ENCODE measurements at places on chromosomes 13 and 19. TPM values are rescaled to one million over a fixed set of nuclear protein-coding genes. Genes with fewer than 3 reads are reported as not detected.

Gene PEG3
- total RNA-seq: 394 TPM

Gene KASH5
- total RNA-seq: not detected

Gene TTYH1
- total RNA-seq: 10.6 TPM

Gene IGFL2
- total RNA-seq: not detected

GRCh38 chr19:9939301-9939913 is 3.1 kb upstream of the OLFM2 start:
- H3K36me3 ChIP-seq: no peaks in the 10 kb centered on the region
- H3K27ac ChIP-seq: no peak overlapping the region
- no peak overlapping the region for H3K4me3 ChIP-seq
- DNase-seq: no peak
- H3K27me3 ChIP-seq: peaks cover 14% of the 10 kb centered on the region

DNA sequence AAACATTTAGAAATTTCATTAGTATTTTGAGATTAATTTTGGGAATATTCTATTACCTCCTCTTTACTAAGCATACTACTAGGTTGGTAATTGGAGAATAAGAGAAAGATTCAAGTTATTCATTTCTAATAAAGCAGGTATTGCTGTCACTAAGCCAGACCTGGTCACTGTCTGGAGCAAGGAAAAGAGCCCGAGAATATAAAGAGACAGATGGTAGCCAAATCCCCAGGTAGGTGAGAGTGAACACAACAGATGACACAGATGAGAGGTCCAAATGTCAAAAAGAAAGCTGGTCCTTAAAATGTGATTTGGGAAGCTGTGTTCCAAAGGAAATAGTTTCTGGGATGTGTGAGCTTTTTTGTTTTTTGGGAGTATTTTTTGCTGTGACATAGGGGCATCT is 128.6 kb downstream of the ZNF100 start:
- no peak overlapping the region for H3K27ac ChIP-seq
- no peak overlapping the region for H3K4me3 ChIP-seq
- no peak for DNase-seq
- H3K4me1 ChIP-seq: no peaks in the 10 kb centered on the region
- H3K27me3 ChIP-seq: no peaks in the 10 kb centered on the region

DNA sequence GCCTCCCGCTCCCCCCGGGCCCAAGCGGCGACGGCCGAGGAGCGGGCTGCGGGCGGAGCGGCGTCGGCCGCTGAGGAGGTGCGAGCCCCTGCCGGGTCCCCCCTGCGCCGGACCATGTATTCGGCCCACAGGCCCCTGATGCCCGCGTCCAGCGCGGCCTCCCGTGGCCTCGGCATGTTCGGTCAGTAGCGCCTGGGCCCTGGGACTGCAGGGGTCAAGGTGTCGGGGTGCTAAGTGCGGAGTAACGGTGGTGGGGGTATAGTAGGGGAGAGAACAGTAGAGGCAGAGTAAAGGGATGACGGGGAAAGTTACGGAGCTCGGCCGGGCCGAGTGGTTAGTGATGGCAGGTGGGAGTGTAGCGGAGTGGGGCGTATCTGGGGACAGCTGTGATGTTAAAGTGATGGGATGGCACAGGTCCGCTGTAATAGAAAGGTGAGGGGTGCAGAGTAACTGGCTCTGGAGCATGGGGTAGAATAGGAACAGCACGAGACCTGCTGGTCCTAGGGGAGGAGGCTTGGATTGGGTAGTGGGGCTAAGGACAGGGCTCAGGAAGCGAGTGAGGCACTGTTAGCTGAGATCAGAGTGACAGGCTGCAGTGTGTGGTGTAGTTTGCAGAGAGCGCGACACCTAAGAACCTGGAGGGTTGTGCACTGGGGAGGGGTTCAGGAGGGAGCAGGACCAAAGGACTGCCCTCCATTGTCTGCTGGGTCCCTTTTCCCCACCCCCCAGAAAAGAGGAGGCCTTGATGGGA is 15.7 kb downstream of the CIC start:
- peaks cover 16% of the 10 kb centered on the region for H3K36me3 ChIP-seq
- H3K27ac ChIP-seq: peak overlapping the region; percentile 42
- peak overlapping the region; percentile 85 for H3K4me3 ChIP-seq
- H3K4me1 ChIP-seq: peaks cover 42% of the 10 kb centered on the region
- DNase-seq: no peak
- no peaks in the 10 kb centered on the region for H3K27me3 ChIP-seq

GRCh38 chr13:75160984-75161383 is 321.0 kb downstream of the TBC1D4 start:
- H3K27ac ChIP-seq: no peak overlapping the region
- no peaks in the 10 kb centered on the region for H3K27me3 ChIP-seq
- no peaks in the 10 kb centered on the region for H3K4me1 ChIP-seq
- DNase-seq: no peak
- no peaks in the 10 kb centered on the region for H3K36me3 ChIP-seq

GRCh38 chr19:15050639-15051038 is 1.4 kb downstream of the CASP14 start:
- H3K27ac ChIP-seq: no peak overlapping the region
- H3K4me1 ChIP-seq: no peaks in the 10 kb centered on the region
- no peaks in the 10 kb centered on the region for H3K27me3 ChIP-seq
- H3K36me3 ChIP-seq: no peaks in the 10 kb centered on the region
- no peak for DNase-seq

DNA sequence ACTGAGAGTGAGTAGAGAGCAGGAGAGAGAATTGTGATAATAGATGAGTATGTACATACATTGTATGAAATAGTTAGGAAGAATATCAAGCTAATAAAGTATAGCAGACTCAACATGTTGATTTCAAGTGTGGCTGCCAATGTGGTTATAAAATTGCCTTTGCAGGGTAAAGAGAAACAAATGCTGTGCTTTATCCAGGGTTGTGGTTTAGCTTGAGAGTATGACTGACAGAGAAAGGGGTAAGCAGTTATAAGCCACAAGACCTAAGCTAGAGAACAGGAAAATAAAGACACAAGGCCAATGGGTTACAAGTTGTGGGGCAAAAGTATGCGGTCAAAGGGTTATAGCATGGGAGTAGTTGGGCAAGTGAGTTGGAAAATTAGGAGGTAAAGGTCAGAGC is 1217.5 kb downstream of the DIAPH3 start:
- H3K27ac ChIP-seq: no peak overlapping the region
- no peak for DNase-seq
- no peaks in the 10 kb centered on the region for H3K27me3 ChIP-seq
- no peaks in the 10 kb centered on the region for H3K36me3 ChIP-seq
- no peak overlapping the region for H3K4me3 ChIP-seq
- H3K4me1 ChIP-seq: no peaks in the 10 kb centered on the region
